ENCODE measurements at places on chromosomes 2 and 18. TPM values are rescaled to one million over a fixed set of nuclear protein-coding genes. Genes with fewer than 3 reads are reported as not detected.

Gene PJVK
- 2.2 TPM for total RNA-seq

Gene FSHR
- total RNA-seq: 0.11 TPM

Gene MYCN
- not detected for total RNA-seq

Gene RAB1A
- total RNA-seq: 98.8 TPM

Gene PFN4
- total RNA-seq: 0.65 TPM

Measured in articular chondrocyte of knee joint (primary cell).